ENCODE measurements at places on chromosomes 2 and 18.

- DNase-seq: no peak
Observed at GRCh38 chr18:54734059-54734458, 94.2 kb upstream of the RAB27B start.

DNA sequence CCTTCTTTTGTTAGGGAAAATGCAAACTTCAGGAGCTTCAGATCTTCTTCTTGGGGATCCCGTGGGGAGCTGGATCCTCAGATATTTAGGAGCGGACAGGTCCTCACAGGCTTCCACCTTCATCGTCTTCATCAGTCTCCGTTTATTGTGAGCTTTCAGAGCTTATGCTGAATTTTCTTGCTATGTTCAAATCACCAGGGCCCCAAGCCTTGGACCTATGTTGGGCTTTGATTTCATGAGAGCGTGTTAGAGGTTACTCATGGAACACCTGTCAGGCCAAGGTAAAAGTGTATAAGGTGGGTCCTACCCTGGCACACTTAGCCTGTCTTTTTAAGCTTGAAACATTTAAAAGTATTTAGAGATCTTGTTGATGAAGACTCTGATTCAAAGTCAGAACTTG lies 212.9 kb downstream of the FAM210A start:
- no peak for DNase-seq

DNA sequence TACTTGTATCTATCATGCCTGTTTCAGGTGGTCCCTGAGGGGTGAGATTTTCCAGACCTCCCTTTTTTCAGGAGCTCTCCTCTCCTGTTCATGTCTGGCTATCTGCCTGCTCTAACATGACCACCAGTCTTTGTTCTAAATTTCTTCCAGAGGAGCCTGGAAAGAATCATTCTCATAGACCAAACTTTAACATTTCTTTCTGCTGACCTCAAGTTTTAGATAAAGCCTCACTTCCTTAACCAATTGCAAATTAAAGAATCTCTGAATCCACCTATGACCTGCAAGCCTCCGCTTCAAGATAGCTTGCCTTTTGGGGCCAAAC lies 97.6 kb downstream of the TEX51 start:
- DNase-seq: no peak

DNA sequence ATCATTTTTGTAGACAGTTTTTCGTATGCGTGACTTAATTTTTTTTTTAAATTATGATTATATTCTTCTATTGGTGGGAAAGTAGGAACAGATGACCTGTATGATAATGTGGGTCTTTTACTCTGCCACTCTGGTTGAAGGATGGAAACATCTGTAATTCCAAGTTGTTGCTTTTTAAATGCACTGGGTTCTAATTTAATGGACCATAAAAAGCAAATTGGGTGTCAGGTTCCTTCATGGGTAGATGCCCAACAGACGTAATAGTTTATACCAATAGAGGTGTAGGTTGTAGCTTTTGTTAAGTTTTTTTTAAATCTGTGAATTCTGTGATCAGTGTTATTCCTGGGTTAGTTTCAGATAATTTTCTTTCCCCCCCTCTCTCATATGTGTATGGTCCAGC lies 117.6 kb downstream of the MAP4K4 start:
- no peak for DNase-seq

- DNase-seq: no peak
Observed at GRCh38 chr2:165794536-165794928, 485 bp upstream of the GALNT3 start.

DNA sequence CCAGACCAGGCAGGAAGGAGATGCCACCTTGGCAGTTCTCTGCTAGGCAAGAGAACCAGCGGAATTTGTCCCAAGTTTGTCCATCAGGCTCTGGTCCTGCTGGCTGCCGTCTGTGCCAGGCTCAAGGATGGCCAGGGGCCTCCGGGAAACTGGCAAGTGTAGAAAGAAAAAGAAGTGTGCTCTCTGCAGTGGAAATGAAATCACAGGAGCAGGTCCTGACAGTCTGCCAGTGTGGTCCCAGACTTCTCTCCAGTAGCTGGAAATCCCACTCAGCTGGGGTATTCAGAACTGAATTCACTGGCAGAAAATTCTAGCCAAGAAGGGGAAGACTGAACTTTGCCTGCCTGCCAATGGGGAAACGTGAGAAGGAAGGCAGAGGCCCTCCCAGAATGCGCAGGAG lies 91.0 kb downstream of the STPG4 start:
- no peak for DNase-seq

- DNase-seq: no peak
Observed at GRCh38 chr18:7840411-7840810, 273.3 kb downstream of the PTPRM start.

GRCh38 chr2:118089139-118089800 lies 999 bp downstream of the INSIG2 start:
- no peak for DNase-seq

GRCh38 chr2:174634130-174635014 lies 36.8 kb upstream of the WIPF1 start:
- peak; percentile 12 for DNase-seq

- DNase-seq: no peak
Observed at GRCh38 chr2:97857553-97857952, 138.2 kb downstream of the TMEM131 start.

DNA sequence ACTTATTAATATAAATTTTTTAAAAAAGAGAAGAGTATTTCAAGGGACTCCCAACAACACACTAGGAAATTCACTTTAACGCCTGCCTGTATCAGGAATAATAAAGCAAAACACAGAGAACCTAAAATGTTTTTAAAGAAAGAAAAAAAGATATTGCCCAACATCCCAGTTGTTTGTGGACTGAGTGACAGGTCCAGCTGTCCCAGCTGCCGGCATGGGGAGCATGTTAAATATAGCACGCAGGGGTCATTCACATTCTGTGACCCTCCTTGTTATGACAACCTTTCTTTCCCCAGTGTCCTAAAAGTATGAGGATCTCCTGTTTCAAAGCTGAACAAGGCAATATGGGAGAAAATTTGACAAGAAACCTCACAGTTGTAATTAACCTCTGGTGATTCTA lies 4.4 kb downstream of the KLHL41 start:
- no peak for DNase-seq

DNA sequence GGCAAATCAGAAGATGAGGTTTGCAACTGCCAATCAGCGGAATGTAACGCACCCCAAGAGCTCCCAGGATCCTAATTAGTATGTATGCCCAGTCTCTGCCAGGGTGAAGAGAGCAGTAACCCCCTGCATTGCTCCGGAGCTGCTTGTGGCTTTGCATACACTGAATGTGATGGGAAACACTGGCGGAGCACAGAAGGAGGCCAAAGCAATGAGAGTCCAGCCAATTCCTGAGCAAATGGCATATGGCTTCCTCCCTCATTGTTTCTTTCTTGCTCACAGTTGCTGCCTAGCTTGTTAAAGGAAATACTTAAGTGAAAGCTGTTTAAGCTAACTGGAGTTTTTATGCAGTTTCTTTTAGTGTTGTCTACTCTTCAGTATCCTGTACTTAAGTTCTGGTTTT lies 343.5 kb upstream of the NT5C1B start:
- DNase-seq: no peak

DNA sequence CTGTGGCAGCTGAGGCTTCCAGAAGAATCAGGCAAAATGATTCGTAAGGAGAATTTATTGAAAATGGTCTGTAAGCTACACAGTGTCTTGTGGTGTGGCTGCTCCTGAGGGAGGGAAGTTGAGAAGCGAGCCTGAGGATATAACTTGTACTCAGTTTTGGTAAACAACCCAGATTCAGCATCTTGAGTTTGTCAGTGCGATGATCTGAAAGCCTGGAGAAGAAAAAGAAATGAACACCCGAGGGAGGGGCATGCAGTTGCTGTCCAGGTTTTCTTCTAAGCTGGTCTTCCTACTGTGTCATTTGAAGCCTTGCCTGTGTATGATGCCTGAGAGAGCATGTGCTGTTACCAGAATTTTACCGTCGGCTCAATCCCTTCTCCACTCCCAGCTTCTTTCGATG lies 87.3 kb downstream of the MAPK4 start:
- DNase-seq: no peak

GRCh38 chr2:60512062-60512622 lies 41.3 kb downstream of the BCL11A start:
- DNase-seq: no peak

GRCh38 chr18:65425366-65425765 lies 325.4 kb upstream of the CDH7 start:
- no peak for DNase-seq

- no peak for DNase-seq
Observed at GRCh38 chr18:47619771-47620448, 310.5 kb downstream of the SMAD2 start.

- no peak for DNase-seq
Observed at GRCh38 chr18:31438402-31438801, 9.1 kb upstream of the DSG3 start.

GRCh38 chr2:143824791-143825190 lies 695.1 kb downstream of the ZEB2 start:
- DNase-seq: no peak

DNA sequence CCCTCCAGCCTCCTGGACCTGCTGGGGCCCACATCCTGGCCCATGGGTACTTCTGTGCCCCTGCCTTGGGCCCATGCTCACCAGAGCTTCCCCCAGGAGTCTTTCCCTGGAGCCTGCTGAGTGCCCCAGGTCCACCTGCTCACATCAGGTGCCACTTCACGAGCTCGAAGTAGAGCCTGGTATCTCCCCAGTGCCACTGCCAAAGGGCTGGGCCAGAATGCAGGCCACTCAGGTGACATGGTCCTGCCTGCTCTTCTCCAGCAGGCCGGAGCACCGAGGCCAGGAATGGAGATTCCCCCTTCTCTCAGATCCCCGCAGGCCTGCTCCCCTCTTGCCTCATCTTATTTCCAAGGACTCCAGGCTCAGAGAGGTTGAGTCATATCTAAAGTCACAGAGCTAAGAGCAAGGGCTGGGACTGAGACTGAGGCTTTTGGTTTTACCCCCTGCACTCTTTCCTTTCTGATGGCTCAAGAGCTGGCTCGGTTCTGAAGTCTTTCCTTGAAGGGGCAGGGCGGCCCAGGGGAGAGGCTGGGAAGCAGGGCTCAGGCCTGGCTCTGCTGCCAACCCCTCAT lies 79.2 kb downstream of the HS1BP3 start:
- DNase-seq: no peak

DNA sequence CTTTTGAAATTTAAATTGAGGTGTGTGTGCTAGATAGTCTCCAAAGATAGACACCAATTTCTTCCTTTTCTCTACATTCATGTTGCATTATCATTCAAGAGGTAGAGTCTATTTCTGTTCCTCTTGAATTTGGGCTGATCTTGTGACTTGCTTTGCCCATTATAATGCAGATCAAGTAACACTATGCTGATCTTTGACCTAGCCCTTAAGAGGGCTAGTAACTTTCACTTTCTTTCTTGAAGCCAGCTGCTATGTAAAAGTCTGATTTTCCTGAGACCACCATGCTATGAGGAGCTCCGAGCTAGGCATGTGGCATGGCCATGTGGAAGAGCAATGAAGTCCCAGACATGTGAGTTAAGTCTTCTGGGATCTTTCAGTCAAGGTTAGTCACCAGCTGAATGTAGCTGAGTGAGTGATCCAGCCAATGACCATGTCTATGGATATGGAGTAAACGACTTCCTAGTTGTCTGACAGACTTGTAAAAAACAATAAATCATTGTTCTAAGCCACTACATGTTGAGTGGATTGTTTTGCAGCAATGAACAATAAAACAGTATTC lies 189.4 kb upstream of the CWC22 start:
- no peak for DNase-seq

GRCh38 chr2:203650860-203651613 lies 55.4 kb upstream of the CD28 start:
- DNase-seq: no peak

DNA sequence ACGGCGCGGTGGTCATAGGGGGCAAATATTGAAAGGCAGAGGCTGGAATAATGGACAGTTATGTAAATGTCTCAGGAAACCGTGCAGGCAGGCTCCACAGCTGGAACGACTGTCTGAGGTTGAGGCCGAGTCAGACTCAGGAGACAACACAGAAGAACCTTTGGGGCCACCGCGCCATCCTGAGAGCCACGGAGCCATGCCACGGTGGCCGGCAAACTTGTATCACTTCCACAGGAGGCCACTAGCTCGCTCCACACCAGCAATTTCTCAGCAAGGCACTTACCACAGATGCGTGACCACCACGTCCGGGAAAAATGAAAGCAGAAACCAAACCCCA lies 156.7 kb upstream of the SALL3 start:
- no peak for DNase-seq

DNA sequence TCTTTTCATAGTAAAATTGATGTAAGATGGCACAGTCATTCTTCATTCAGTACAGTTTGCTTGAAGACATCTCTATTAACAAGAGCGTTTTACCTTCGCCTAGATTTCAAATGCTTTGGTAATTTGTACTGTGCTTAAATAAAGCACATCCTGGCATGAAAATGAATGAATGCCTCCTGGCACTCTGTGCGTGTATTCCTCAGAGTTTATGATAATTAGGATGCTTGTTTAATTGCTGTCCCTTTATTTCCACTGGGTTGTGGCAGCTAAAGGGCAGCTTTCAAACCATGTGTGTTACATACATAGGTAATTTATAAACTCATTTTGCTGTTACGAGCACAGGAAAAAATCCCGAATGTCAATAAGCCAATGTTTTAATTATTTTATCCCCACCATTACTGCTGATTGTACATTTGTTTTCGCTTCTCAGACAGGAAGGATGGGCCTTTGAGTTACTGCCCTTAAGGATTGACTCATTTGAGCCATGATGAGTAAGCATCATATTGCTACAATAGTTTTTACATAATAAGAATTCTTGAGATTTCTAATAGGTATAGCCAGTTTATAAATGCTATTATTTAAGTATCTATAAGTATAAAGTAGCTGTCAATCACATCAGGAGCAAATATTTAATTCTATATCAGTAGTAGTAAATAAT lies 516.5 kb downstream of the XIRP2 start:
- no peak for DNase-seq

GRCh38 chr2:64463781-64464180 lies 9.8 kb downstream of the LGALSL start:
- DNase-seq: no peak

GRCh38 chr2:169007356-169007755 lies 23.8 kb downstream of the ABCB11 start:
- DNase-seq: no peak

GRCh38 chr2:154673694-154674093 lies 24.8 kb upstream of the KCNJ3 start:
- DNase-seq: no peak

- no peak for DNase-seq
Observed at GRCh38 chr2:75582840-75583239, 22.1 kb upstream of the EVA1A start.

DNA sequence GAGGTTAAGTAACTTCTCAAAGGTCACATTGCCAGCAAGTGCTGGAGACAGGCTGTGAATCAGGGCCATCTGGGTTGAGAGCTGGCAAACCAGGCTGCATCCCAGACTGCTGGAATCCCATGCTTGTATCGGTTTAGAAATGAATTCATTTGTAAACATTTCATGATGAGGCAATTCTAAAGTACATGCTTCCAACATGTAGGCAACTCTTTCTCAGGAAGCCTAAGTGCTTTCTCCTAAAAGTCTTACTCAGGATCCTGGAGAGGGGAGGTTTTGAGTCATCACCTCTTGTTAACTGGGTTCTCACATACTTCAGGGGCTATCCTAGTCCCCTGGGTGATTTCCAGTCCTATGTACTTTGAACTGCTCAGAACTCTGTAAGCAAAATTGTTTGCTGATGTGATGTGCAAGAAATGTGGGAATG lies 416.5 kb downstream of the MEIS1 start:
- no peak for DNase-seq
